ENCODE measurements at places on chromosomes 6 and 20.
A peak's percentile ranks its signal among the peaks of the same experiment; 100 is the strongest.

GRCh38 chr6:157054531-157054979 lies 268.8 kb downstream of the TMEM242 start:
- peak; percentile 66 for DNase-seq

DNA sequence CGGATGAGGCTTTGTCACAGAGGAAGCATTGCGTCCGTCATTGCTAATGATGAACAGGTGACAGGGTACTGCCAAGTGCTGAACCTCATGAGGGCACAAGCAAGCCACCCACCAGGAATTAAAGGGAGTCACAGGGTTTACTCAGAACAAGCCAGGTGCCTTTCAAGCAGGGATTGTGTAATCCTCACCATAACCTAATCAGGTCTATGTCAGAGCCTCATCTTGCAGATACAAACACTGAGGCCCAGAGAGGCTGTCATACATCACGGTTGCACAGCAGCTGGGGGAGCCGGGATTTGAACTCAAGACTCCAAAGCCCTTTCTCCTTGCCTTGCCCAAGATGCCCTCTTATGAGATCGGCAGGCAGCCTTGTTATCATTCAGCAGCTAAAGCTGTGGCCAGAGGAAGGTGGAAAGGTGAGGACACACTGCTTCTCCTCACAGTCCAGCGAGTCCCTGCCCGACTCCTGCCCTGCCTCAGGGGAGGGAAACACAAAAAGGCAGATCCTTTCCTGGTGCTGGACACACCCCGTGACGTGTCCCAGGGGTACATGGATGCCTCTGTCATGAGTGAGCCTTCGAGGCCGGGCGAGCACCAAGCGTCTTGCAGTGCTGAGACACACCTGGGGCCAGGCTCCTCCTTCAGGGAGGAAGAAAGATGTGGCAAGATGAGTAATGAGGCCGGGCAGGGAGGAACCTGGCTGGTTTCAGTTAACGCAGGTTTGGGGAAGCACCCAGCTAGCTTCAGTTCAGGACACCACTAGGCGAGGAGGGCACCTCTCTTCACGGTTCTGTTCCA lies 214.9 kb downstream of the LY86 start:
- DNase-seq: no peak

GRCh38 chr20:50242863-50243609 lies 52.4 kb downstream of the CEBPB start:
- DNase-seq: no peak

- DNase-seq: no peak
These were observed 15.0 kb downstream of the SLC2A10 start for GRCh38 chr20:46724343-46724959.

- no peak for DNase-seq
These were observed 5.9 kb downstream of the SLC18B1 start for GRCh38 chr6:132792510-132792909.

DNA sequence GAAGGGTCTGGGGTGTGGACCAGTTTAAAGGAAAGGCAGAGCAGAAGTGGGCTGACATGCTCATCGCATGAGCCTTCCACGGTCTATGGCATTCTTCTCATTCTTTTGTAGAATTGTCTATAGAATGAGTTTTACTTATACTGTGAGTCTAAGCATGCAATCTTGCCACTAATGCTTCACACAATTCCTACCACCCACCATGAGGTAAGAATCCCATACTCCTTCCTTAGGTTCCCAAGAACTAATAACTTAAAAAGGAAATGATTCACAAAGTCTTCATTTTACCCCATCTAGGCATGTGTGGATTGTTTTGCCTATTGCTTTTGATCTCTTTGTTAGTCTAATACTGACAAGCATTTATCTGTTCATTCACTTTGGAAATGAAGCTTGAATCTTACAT lies 195.2 kb downstream of the LY86 start:
- DNase-seq: no peak

GRCh38 chr6:29990931-29991330 lies 48.6 kb downstream of the HLA-A start:
- DNase-seq: no peak

DNA sequence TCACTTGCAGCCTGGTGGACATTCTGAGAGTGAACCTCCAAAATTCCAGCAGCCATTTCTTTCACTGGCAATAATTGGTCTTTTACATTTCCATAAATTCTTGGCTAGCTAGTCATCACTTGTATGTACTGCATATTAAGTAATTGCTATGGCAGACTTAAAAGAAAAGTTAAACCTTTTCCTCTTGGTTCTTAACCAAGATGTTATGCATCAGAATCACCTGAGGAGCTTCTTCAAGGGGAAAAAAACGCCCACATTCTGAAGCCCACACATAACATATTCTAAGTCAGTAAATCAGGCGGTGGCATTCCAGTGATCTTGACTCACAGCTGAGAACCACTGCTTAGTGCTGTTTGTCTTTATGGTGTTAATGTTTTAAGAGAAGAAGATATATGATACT lies 37.0 kb downstream of the CDC40 start:
- DNase-seq: no peak
